HFFc6 (cell line): ENCODE measurements at places on chromosomes 16 and 17.

DNA sequence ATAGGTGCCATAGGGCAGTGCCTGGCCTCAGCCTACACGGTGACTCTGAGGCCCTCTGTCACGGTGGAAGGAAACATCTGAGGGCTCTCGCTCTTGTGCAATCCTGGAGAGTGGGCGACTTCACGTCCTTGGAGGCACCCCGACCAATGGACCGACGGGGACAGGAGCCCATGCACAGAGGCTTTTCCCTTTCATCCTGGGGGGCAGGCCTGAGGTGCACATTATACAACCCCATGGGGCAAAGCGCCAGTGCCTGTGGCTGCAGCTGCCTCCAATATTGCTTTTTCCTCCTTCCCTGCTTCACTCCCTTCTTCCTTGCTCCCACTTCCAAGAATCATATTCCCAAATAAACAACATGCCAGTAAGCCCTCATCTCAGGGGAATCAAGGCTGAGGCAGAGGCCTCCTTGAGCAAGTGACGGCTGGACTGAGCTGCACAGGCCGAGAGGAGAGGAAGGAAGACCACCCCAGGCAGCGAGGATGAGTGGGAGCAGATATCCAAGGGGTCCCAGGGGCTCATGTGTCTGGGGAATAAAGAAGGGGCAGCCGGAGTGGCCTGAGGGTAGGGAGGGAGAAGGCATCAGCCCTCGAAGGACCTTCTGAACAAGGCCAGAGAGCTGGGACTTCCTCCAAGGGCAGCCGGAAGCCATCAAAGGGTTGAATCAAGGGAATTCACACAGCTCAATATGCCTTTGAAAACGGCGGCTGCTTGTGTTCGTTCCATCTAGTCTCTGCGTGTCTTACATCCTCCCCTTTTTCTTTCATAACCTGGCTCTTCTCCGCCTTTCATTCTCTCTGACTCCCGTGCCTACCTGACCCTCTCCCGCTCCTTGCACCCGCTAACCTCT, 42.6 kb upstream of the RPL38 start:
- DNase-seq: no peak

DNA sequence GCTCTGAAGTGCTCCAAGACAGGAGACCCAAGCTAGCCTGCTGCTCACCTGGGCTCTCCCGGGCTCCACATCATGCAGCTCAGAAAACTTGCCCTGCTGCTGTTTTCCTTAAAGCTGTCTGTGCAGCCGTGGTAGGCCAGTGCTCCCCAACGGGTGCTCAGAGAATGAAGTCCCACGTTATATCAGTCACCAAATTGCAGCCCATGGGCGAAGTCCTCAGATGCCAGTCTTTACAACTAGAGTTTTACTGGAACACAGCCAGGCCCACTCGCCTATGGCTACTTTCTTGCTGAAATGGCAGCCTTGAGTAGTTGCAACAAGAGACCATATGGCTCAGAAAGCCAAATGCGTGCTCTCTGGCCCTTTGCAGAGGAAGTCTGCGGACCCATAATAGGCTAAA, 6.3 kb downstream of the CREBBP start:
- DNase-seq: no peak

DNA sequence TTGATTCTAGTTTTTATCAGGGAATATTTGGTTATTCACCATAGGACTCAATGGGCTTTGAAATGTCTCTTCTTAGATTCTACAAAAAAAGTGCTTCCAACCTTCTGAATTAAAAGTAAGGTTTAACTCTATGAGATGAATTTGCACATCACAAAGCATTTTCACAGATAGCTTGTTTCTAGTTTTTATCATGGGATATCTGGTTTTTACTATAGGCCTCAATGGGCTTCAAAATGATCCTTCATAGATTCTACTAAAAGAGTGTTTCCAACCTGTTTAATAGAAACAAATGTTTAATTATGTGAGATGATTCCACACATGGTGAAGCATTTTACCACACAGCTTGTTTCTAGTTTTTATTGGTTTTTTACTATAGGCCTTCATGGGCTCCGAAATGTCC, 560.7 kb downstream of the KCNJ18 start:
- no peak for DNase-seq

GRCh38 chr16:54986409-54986808, 55.7 kb downstream of the IRX5 start:
- no peak for DNase-seq

DNA sequence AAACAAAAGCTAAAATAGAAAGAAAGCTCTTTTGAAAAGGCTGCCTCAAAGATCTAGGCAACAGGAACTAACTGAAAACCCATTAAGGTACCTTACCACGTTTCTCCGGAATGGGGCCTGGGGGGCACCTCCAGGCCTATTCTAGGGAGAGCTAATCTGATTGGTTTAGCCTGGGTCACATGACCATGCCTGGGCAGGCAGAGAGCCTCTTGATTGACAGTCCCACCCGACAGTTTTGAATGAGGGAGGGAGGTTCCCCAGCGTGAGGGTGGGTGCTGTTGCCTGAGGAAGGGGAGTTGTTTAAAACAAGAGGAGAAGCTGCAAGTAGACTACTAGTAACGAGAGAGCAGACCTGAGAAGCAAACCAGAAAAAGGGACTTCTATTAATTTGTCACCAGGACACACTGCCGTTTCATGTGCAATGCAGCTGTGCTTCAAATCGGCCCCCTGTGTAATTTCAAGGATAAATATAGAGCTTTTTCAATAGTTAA, 143.4 kb upstream of the HS3ST2 start:
- no peak for DNase-seq

DNA sequence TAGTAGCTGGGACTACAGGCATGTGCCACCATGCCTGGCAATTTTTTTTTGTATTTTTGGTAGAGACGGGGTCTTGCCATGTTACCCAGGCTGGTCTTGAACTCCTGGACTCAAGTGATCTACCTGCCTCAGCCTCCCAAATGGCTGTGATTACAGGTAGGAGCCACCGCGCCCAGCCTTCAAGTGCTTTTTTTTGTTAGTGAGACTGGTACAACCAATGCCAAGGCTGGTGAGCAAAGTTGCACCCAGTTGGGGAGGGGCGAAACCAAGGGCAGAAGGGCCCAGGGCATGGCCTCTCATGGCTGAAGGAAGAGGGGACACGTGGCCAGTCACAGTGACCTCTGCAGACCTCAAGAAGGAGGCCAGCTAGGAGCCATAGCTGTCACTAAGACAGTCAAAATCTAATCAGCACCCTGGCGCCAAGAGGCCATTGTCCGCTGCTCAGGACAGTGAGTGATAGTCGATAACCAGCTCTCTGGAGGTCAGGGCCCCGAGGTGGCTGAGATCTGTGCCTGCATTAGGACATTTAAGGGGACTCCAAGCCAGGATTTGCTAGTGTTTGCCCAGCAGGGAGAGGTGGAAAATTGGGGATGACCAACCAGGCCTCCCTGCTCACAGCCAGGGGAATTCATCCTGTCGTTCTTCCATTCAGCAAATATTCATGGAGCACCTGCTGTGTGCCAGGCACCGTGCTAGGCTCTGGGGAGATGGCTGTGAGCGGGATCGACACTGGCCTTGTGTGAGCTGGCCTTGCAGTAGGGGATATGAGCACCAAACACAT, 10.2 kb downstream of the IL4R start:
- no peak for DNase-seq

GRCh38 chr17:30360086-30360808, 18.5 kb upstream of the CPD start:
- DNase-seq: no peak

DNA sequence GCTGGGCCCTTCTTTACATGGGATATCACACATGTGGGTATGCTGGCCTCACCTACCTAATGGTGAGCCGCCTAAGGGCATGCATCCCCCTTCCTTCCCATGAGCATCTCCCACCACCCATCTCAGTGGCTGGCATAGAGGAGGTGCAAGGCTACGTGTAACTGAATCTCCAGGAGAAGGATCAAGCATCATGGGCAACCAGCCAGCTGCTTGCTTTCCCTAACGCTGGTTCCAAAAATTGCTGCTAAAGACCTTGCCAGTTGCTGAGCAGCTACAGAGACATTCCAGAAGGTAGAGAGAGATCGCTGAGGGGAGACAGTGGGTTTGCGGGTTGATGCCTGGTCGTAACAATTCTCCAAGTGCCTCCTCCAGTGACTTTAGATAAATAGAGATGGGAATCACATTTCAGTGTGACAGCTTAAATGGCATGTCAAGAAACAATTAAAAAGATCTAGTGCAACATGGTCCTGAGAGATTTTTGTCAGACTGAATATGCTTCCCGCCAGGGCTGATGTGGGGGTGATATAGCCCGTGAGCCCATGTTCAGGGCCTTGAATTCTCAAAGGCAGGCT, 378.4 kb upstream of the CDH5 start:
- DNase-seq: no peak

- no peak for DNase-seq
Measured at GRCh38 chr17:78826421-78826820, 14.2 kb downstream of the USP36 start.

DNA sequence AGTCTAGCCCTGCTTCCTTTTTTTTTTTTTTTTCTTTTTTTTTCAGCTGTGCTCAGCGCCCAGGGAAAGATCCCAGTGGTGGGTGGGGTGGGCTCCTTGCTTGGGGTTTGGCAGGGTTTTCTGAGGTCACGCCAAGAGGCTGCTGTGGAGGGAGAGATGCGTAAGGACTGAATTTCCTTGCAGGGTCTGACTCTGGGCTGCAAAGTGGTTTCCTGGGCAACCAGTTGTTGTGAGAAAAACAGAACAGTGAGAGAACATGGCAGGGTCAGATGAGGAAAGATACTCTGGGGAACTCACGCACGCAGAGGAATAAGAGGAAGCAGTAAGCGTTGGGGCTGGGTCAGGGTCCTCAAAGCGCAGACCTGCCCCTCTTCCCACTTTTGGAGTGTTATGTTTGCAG, 119.5 kb downstream of the IRF8 start:
- DNase-seq: peak; percentile 17

DNA sequence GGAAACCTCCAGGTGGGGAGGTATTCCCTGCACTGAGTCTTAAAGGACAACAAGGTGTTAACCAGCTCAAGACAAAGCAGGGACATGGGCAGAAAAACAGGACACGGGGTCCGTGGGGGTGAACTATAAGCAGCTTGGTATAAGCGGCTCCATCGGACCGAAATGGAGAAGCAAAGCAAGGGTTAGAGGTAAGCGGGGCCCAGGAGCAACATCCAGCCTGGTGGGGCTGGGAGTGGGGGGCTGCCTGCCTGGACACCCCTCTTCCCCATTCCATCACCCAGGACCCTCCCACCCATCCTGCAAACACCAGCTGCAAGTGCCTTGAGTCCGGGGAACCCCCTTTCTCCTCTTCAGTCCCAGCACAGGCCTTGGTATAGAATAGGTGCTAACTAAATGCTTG, 29.5 kb downstream of the MYH11 start:
- no peak for DNase-seq

- DNase-seq: peak; percentile 40
Measured at GRCh38 chr16:4917117-4917516, 19.8 kb downstream of the PPL start.

DNA sequence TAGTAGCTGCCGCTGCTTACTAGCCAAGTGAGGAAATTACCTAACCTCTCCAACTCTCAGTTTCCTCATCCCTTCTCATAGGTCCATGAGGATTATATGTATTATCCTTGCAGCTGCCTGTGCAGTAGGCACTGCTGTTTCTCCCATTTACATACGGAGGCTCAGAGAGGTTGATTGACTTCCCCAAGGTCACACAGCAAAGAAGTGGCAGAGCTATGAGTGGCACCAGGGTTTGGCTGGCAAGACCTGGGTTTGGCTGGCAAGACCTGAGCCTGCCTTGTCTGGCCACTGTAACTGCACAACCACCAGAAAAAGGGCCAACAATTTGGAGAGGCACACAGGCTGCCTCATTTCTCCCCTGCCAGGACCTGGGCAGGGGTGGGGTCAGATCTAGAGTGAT, 2.5 kb upstream of the NDRG4 start:
- no peak for DNase-seq

DNA sequence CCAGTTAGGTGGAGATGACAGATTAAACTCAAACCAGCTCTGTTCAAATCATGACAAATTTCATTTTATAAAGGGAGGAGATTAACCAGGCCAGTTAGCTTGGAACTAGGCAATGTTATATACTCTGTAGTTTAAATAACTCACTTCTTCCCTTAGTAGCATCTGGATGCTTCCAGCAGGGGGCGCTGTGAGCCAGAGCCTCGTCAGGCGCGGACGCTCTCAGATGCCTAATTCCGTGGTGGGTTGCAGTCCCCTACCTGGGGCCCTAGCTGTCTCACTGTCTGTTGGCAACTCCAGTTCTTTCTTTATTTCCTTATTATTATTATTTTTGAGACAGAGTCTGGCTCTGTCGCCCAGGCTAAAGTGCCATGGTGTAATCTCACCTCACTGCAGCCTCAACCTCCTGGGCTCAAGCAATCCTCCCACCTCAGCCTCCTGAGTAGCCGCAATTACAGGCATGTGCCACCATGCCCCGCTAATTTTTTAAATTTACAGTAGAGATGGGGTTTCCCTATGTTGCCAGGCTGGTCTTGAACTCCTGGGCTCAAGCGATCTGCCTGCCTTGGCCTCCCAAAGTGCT, 17.3 kb upstream of the WFDC1 start:
- peak; percentile 38 for DNase-seq

- DNase-seq: no peak
Measured at GRCh38 chr17:48905987-48906515, 2.2 kb upstream of the UBE2Z start.

GRCh38 chr16:78784771-78785170, 685.3 kb downstream of the WWOX start:
- DNase-seq: no peak

DNA sequence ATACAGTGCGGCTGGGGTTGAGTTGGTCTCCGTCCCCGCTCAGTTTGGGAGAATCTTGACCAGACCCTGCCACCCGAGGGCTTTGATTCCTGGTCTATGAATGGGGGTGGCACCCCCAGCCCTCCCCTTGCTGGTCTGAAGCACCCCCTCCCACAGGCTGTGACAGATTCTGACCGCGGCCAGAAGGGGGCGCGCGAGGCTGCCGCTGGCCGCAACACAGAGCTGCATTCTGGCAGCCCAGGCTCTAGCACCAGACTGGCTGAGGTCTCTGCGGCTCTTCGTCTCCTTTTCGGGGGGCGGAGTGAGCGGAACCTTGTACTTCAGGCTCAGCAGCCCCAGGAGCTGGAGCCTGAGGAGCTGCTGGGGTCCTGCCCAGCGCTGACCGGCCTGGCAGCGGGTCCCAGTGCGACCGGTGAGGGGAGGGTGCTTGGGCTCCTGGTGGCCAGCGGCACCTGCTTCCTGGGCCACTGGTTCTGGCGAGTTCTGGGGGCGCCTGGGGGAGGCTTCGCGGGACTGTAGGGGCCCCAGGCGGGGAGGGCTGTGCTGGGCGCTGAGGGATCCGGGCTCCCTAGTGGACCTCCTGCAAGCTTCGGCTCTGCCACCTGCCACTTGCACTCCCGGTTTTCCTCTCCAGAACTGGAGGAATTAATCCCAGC, 1011.6 kb downstream of the KCNJ18 start:
- no peak for DNase-seq

DNA sequence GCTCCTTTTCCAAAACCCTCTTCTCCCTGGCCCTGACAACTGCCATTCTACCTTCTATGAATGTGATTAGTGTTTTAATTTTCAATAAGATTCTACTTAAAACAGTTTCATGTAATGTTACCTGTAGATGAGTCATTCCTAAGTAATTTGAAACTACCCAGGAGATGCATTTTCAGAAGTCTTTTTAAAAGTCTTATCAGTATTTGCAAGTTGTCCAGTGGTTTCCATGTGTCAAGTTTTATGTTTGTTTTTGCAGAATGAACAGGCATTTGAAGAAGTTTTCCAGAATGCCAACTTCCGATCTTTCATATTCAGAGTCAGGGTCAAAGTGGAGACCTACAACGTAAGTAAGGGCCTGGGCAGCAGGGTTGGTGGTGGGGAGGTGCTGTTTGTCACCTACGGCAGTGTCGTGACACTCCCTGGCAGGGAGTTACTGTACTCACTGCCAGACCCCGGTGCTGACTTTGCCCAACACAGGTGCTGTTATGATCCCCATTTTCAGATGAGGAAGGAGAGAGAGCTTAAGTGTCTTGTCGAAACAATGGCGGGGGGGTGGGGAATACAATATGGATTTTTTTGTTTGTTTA, 65.0 kb downstream of the RPA1 start:
- DNase-seq: no peak
